ENCODE measurements at places on chromosomes 2 and 18. TPM values are rescaled to one million over a fixed set of nuclear protein-coding genes. Genes with fewer than 3 reads are reported as not detected.

TLX2 gene
- 0.47 TPM for total RNA-seq

SEMA4C gene
- total RNA-seq: 25.7 TPM

FAM168B gene
- total RNA-seq: 69.2 TPM

GALNT5 gene
- 2.4 TPM for total RNA-seq

ANKRD30BL gene
- total RNA-seq: not detected

PARD3B gene
- 0.83 TPM for total RNA-seq

MAP3K19 gene
- not detected for total RNA-seq

MPV17 gene
- 69.5 TPM for total RNA-seq

FRZB gene
- total RNA-seq: 0.06 TPM

CD28 gene
- total RNA-seq: not detected

CAPN14 gene
- not detected for total RNA-seq
